ENCODE measurements at places on chromosomes 5 and 9.

- DNase-seq, result no peak
Measured at GRCh38 chr9:131382850-131383729, 10.8 kb upstream of the PRRC2B start.

GRCh38 chr9:137234055-137234697 lies 3.5 kb downstream of the SLC34A3 start:
- DNase-seq, result no peak

- no peak for DNase-seq
Measured at GRCh38 chr5:72079288-72079687, 28.0 kb upstream of the MAP1B start.

DNA sequence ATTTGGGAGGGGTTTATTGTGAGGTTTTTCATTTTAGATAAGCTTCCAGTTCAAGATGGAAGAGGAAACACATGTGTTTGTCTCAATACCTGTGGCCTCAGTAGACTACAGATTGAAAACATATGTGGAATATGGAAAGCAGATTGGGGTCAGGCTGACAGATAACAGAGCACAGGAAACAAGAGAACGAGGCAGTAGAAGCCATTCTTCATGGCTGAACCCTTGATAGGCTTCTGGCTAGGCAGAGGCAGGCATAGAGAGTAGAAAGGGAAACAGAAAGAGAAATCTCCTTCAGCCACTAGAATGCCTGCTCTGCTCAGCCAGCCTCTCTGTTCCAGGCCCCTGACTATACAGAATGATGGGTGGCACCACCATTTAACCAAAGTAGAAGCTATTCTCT lies 152.5 kb downstream of the MUSK start:
- no peak for DNase-seq

DNA sequence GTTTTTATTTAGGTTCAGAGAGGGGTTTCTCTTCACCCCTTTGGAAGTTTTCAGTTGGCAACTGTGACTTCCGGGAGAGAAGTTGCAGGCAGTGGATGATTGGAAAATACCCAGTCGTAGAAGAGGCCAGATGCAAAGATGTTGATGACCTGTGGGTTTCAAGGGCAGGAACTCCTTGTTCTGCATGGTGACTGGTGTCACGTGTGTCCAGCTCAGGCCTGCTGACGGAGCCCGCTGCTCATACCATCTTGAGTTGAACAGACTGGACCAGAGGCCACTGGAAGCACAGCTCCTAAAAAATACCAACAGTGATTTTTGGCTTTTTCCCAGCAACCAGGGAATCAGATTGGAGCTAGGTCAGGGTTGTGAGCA lies 243.9 kb upstream of the KLF4 start:
- no peak for DNase-seq

- no peak for DNase-seq
Measured at GRCh38 chr5:16665601-16666000, 48.8 kb upstream of the RETREG1 start.

- peak; percentile 28 for DNase-seq
Measured at GRCh38 chr9:136882109-136882946, 4.0 kb upstream of the TRAF2 start.

DNA sequence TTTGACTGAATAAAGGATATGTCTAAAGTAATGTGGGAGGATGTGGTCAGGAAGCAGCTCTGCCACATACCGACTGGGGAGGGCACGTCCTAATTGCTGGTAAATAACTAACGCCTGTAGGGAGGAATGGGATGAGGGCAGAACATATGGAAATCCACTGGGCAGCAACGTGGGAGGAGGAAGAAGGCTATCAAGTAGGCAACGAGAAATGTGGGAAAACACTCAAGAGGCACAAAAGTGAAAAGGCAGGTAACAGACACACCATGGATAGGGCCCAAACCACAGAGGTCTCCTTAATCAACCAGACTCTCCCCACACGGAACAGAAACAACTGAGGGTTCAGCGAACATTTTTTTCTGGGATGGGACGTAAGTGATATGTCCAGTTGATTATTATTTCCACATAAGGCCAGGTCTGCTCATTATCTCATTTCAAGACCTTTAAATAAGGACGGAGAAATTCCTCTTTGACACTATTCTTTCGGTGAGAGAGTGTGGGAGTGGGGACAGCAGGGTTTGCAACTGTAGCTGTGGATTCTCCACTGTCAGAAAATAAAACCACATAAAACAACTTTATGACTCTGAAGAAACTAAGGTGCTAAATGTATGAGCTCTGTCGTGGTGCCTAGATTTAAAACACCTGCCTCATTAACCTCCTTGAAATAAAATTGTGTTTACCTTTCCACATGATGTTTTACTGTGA lies 17.0 kb downstream of the IARS1 start:
- no peak for DNase-seq

GRCh38 chr5:39167141-39167971 lies 52.0 kb downstream of the FYB1 start:
- no peak for DNase-seq

GRCh38 chr5:83877911-83878706 lies 157.5 kb upstream of the HAPLN1 start:
- no peak for DNase-seq

- no peak for DNase-seq
Measured at GRCh38 chr9:125707472-125707804, 430 bp upstream of the MAPKAP1 start.

- no peak for DNase-seq
Measured at GRCh38 chr9:85702191-85702590, 39.6 kb downstream of the AGTPBP1 start.

GRCh38 chr5:37631939-37632338 lies 207.9 kb downstream of the GDNF start:
- DNase-seq, result no peak

DNA sequence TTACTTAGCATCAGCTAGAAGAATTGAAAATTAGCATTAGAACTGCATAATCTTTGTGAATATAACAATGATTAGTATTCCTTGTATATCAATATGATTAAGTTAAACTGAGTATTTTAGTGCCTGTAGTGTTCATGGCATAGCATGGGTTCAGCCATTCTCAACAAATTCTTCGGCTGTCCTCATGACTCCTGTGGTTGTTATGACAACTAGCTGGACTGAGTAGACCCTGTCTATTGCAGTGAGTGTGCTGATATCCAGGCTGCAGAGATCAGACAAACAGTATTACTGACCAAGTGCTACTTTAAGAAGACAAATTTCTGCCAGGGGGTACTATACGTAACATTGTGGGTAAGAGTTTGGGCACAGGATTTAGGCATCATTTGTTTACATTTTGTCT lies 125.9 kb downstream of the NUDT12 start:
- no peak for DNase-seq

- no peak for DNase-seq
Measured at GRCh38 chr5:72458407-72458806, 48.8 kb downstream of the ZNF366 start.

DNA sequence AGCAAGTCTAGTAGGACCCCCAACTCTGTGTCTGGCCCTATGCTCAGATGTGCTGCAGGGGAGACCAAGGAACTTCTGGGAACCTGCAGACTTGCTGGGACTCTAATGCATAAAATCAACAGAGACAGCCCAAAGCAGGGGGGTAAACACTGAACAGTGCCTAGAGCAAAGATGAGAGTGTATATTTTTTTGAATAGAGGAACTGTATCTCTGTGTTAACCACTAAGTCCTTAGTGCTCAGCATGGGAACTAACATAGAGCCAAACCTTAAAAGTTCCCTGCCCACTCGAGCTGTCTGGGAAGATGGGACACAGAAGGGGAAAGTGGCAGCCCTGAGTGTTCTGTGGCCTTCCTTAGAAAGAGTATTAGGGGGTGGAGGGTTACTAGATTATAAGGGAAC lies 51.9 kb downstream of the C5orf15 start:
- DNase-seq, result no peak

- no peak for DNase-seq
Measured at GRCh38 chr9:19192202-19193028, 38.1 kb upstream of the DENND4C start.

- no peak for DNase-seq
Measured at GRCh38 chr9:19457693-19458009, 48.8 kb downstream of the ACER2 start.

DNA sequence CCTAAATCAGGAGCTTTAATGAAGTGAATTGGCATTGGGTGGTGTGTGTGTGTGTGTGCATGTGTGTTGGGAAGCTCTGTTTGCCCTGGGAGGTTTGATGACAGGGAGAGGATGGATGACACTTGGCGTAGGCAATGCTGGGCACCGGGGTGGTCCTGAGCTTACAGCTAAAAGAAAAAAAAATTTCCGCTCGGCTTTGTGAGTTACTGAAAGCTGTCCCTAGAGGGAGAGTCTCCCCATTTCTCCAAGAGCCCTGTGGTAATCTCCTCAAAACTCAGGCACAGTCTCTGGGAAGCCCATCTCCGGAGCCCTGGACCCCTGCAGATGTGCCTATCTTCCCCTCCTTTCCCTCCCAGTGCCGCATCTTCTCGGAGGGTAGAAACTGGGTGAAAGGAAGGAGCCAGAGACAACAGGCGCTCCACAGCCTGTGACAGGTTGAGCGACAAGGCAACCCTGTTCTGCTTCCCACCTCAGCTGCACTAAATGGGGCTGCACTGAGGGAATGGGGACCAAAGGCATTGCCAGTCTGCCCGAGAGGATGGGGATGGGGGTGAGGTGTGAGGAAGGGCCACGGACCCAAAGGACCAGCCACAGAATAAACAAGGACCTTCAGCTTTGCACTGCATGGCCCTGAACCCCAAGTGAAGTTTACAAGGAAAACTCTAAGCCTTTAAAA lies 35.8 kb upstream of the TIFAB start:
- DNase-seq, result no peak

DNA sequence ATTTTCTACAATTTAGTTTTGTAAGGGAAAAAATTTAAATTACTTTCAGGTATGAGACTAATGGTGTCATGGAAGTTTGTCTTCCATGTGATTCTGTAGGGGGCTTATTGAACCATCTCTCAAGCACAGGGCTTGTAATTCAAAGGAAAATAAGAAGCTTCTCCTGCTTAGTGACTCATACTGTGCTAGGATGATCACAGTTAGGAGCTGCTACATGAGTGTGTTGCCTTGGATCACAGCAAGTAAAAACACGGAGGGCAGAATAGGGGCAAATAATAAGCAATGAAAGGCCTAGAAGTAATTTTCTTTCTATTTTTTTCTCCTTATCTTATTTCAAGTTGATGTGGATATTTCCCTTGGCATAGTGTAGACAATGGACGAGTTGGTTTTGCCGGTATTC lies 28.9 kb downstream of the TMEM167A start:
- DNase-seq, result no peak

- no peak for DNase-seq
Measured at GRCh38 chr5:39896104-39896503, 471.3 kb upstream of the DAB2 start.

DNA sequence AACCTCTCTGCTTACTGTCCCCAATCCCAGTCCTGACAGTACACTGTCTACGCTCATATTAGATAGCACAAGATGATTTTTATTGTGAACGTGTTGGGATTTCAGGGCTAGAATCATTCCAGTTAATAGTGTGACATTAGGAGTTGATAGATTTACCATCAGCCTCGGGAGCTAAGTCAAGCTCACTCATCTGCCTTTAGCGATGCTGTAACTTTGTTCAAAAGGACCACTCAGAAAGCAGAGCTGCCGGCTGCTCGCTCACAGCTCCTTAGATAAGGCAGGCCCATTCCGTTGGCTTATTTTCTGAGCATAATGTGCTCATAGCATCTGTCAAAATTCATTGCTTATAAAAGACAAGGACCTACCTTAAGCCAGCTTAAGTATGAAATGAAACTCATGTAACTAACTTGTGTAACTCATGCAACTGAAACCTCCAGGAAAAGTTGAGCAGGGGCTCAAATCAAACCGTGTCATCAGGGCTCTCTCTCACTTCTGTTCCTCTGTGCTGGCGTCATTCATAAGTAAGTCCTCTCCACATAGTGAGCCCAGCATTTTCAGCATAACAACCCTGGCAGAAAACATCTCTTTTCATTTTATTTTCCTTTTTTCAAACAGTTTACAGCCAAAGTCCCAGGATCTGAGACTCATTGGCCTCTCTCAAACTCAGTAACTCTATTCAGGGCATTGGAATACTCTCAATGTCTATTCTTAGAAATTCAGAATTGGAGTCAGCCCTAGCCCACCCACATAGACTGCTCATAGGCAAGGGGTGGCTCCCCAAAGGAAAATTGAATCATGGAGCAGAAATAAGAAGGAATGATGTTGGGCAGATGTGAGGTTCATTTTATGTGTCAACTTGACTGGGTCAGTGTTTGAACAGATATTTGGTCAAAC lies 208.8 kb downstream of the MAN2A1 start:
- no peak for DNase-seq

- DNase-seq, result no peak
Measured at GRCh38 chr5:176880366-176881020, 18.7 kb downstream of the HK3 start.

GRCh38 chr9:17907779-17908508 lies 329.1 kb downstream of the SH3GL2 start:
- no peak for DNase-seq

- DNase-seq, result no peak
Measured at GRCh38 chr9:77016121-77016525, 3.3 kb upstream of the FOXB2 start.

GRCh38 chr9:89721176-89721700 lies 116.4 kb downstream of the GADD45G start:
- DNase-seq, result no peak

DNA sequence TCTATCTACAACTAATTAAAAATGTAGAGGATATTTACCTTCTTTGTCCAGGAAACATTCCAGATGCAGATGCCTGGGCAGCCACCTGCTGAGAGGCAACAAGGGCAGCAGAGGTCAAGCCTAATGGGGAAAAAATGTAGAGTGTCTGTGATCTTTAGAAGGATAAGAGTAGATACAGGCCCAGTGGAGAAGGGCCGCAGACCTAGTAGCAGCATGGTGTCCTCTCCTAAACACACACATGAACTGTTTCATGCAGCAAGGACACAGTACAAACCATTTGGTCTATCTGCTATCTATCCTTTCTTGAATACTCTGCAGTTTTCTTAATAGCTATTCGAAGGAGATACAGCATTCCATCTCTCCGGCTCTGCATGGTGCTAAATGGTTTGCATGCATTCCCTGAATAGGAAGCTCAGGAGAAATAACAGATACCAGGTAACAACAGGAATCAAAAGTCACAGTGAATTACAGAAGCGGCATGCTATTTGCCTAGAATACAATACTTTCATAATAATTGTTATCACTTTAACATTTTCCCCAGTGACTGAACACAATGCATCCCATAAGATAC lies 107.3 kb downstream of the ZNF608 start:
- DNase-seq, result no peak

- no peak for DNase-seq
Measured at GRCh38 chr9:77218612-77219011, 41.3 kb downstream of the VPS13A start.

GRCh38 chr9:123922911-123923310 lies 7.0 kb downstream of the DENND1A start:
- DNase-seq, result no peak

Measured in GOT3 (cell line).